DMS53 (cell line): ENCODE measurements at places on chromosomes 5 and 9.

DNA sequence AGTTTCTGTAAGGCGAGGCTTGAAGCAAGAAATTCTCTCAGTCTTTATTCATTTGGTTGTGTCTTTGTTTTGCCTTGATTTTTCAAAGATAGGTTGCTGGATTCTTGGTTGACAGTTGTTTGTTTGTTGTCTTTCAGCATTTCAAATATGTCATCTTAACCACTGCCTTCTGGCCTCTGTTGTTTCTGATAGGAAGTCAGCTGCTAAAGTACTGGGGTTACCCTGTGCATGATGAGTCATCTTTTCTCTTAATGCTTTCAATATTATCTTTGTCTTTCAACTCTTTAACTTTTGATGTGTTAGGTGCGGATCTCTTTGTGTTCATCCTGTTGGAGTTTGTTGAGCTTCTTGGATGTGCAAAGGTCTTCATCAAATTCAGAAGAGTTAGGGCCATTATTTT, 1571.3 kb downstream of the MAT2B start:
- no peak for DNase-seq

- DNase-seq = no peak
Observed at GRCh38 chr9:72790989-72791388, 161.9 kb downstream of the ALDH1A1 start.

- DNase-seq = peak; percentile 66
Observed at GRCh38 chr9:24616863-24617262, 71.2 kb upstream of the IZUMO3 start.

DNA sequence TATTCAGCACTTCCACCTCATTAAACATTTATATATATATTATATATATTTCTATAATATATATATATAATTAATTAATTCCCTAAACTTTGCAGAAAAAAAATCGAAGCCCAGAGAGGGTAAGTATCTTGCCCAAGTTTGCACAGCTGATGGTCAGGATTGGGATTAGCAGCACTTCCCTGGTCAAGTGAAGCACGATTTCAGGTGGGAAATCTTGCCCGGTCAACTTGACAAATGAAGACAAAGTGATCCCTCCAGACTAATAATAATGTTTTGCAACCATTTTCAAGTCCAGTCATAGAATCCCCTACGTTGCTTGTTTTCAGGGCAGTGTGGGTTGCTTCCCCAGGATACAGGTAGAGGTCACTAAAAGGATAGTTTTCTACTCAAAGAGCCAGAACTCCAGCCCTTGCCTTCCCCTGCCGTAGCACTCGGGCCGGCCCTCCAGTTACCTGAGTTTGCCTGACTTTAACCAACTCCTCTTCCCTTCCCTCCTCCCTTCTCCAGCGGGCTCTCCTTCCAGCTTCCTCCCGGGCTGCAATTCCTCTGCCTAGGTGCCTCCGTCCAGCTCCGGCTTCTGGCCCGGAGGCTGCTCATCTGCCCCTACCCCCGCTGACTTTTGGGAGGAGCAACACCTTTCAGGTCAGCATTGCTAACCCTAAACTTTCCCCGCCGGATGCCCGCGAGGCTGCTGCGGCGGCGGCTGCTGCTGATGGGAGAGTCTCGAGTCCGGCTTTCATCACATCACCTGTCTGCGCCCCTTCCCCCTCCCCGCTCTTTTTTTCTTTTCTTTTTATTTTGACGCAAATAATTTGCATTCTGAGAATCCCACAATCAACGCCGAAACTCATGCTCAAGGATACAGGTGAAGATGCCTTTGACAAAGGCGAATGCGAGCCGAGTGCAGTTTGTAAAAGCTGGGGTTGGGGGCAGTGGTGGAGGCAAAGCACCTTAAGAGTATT, 930 bp downstream of the PRLR start:
- peak; percentile 88 for DNase-seq
